ENCODE measurements at places on chromosomes 1 and 21.

- no peak for DNase-seq
Measured at GRCh38 chr1:153478047-153478691, 17.7 kb upstream of the S100A7 start.

- no peak for DNase-seq
Measured at GRCh38 chr1:154716614-154717527, 108.9 kb upstream of the ADAR start.

GRCh38 chr21:39258207-39258606 lies 55.2 kb downstream of the BRWD1 start:
- no peak for DNase-seq

DNA sequence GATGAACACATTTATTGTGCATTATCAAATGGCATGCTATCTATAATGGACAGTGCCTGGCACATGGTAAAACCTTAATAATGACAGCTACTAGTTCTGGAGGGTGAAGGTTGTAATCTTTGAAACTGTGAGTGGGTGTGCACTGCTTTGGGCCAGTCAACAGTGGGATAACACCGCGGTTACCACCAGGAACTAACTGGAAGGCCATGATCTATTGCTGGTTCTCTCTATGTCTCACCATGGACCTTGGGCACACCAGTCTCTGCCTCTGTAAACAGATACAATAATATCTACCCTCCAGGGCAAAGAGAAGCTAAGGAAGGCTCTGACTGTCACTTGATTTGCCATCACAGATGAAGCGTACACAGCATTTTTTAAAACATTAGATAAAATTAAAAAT lies 198.6 kb upstream of the ESRRG start:
- no peak for DNase-seq

GRCh38 chr1:207020709-207021107 lies 11.8 kb downstream of the C1orf116 start:
- no peak for DNase-seq

DNA sequence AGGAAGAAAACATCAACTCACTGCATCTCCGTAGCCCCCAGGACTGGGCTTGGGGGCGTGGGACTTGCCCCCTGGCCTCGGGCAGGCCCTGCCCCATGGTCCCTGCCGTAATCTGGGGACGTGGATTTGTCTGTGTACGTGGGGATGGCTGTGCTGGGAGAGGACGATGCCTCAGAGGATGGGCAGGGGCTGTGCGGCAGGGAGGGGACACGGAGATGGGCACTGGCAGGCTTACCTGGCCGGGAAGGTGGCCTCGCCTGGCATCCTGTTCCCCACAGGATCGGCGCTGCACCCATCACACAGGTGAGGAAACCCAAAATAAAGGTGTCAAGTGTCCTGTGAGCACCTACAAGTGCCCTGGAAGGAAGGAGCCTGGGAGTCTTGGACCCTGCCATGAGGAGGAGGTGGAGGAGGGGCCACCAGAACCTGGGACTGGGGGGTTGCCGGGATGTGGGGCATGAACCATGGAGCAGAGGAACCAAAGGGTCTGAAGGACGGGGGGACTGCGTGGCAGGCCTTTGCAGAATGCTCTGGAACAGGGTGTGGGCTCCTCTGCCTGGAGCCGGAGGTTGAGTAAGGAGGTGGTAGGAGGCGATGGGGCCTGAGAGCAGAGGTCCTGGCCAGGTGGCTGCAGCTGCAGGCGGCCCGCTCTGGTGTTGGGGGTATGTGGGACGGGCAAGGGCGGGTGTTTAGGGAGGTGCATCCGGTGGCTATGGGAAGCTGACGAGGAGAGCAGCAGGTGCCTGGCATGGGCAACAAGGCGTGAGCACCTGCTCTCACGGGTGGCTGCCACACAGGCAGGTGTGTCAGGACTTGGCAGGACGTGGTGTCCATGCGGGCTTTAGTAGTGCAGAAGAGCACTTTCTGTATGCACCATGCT lies 27.8 kb upstream of the LRRC3 start:
- no peak for DNase-seq

GRCh38 chr1:12528021-12528852 lies 89.8 kb downstream of the DHRS3 start:
- no peak for DNase-seq

DNA sequence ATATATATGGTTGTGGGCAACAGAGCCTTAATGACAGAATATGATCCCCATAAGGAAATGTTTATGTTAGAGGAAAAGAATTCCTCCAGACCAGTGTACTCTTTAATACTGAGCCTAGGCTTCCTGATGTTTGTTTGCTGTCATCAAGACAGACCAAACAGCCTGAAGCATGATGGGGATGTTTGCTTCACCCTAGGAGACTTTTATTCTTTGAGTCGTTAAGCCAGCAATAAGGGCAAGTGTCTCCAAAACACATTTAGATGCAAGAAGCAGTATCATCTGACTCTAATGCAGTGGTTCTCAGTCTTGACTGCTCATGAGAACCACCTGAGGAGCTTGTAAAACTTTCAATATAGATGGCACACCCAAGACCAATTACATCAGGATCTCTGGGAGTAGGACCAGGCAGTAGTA lies 33.1 kb downstream of the UBE2U start:
- DNase-seq: no peak

- DNase-seq: no peak
Measured at GRCh38 chr1:173422456-173422976, 54.6 kb upstream of the PRDX6 start.

Data from SW 1271 (cell line).